Activated CD8-positive, alpha-beta memory T cell treated with anti-CD3 and anti-CD28 coated beads, Interleukin-2, amount 10 ng/mL, durations not matched to agents 7 days and 5 days (primary cell): ENCODE measurements at places on chromosomes 3 and 15. TPM values are rescaled to one million over a fixed set of nuclear protein-coding genes. Genes with fewer than 3 reads are reported as not detected.

Gene CCDC80
- 1.5 TPM for total RNA-seq

Gene CCDC12
- 72.7 TPM for total RNA-seq

DNA sequence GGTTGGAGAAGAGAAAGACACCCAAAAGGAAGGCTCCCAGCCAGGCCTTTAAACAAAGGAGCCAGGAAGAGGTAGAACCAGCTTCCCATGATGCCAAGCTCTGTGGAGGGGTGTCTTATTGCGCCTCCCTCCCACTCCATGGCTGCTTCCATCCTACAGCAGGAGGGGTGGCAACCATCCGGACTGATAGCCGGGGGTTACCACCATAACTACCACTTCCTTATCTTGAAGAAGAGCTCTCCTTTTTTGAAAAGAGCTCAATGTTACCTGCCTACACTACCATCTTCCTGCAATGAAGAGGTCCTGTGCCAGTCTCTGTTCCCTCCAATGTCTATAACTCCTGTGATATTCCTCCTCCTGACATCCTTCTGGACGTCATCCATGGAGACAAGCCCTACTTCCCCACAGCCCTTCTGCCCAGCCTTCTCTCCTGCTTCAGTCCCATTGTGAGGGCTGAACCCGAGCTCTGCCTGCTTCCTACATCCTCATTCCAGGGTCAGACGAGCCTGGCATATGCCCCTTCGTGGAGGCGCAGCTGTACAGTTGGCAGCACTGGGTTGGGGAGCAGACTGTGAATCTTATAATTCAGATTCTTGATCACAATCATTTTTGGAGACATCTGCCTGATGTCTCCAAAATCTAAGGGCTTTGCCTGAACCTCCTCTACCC, 8.5 kb downstream of the CCDC9B start:
- no peak overlapping the region for H3K4me3 ChIP-seq
- H3K4me1 ChIP-seq: peaks cover 13% of the 10 kb centered on the region
- no peaks in the 10 kb centered on the region for H3K36me3 ChIP-seq
- no peaks in the 10 kb centered on the region for H3K27me3 ChIP-seq
- no peak for DNase-seq

- no peak overlapping the region for H3K4me3 ChIP-seq
- no peak overlapping the region for H3K27ac ChIP-seq
- H3K4me1 ChIP-seq: peaks cover 6% of the 10 kb centered on the region
- H3K36me3 ChIP-seq: no peaks in the 10 kb centered on the region
Observed at GRCh38 chr15:40245666-40246450, 7.0 kb downstream of the PAK6 start.

- DNase-seq: peak; percentile 55
- H3K27ac ChIP-seq: peak overlapping the region; percentile 87
- peaks cover 7% of the 10 kb centered on the region for H3K36me3 ChIP-seq
- peaks cover 44% of the 10 kb centered on the region for H3K4me1 ChIP-seq
Observed at GRCh38 chr3:41200669-41201021, 1.3 kb downstream of the CTNNB1 start.

- peaks cover 16% of the 10 kb centered on the region for H3K4me1 ChIP-seq
- H3K27me3 ChIP-seq: no peaks in the 10 kb centered on the region
- no peak overlapping the region for H3K4me3 ChIP-seq
- DNase-seq: no peak
- no peak overlapping the region for H3K27ac ChIP-seq
- no peaks in the 10 kb centered on the region for H3K36me3 ChIP-seq
Observed at GRCh38 chr3:71509066-71509465, 74.5 kb downstream of the FOXP1 start.
